ENCODE measurements at places on chromosomes 5 and 9. TPM values are rescaled to one million over a fixed set of nuclear protein-coding genes. Genes with fewer than 3 reads are reported as not detected.

The NUTM2G gene
- not detected for total RNA-seq

DNA sequence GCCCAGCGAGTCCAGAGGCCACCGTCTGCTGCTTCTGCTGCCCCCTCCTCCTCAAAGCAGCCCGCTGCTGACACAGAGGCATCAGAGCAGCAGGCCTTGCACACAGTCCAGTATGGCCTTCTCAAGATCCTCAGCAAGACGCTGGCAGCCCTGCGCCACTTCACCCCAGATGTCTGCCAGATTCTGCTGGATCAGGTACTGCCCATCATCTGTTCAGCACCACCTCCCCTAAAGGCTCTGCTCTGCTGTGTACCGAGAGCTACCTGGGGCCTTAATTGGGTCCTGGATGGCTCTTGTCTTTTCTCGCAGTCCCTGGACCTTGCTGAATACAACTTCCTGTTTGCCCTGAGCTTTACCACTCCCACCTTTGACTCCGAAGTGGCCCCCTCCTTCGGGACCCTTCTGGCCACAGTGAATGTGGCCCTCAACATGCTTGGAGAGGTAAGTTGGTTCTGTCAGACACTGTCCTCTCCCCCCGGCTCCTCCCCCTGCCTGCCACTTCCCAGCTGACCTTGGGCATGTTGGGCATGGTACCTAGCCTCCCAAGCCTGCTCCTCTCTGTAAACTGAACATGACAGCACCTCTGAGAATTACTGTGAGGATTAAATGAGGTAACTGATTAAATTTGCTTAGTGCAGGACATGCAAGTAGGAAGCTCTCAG, 22.7 kb downstream of the SH3GLB2 start:
- no peak for DNase-seq

The LECT2 gene
- not detected for total RNA-seq

- no peak for DNase-seq
Measured at GRCh38 chr9:19162026-19162366, 34.7 kb upstream of the PLIN2 start.

The ROR2 gene
- 0.43 TPM for total RNA-seq

The HAVCR1 gene
- total RNA-seq, result 2.2 TPM

The NFX1 gene
- 37.2 TPM for total RNA-seq

GRCh38 chr5:141897425-141897824, 19.2 kb upstream of the PCDH1 start:
- DNase-seq, result no peak

The PRR7 gene
- 13.6 TPM for total RNA-seq

GRCh38 chr9:134723491-134724190, 82.0 kb downstream of the COL5A1 start:
- DNase-seq, result no peak

DNA sequence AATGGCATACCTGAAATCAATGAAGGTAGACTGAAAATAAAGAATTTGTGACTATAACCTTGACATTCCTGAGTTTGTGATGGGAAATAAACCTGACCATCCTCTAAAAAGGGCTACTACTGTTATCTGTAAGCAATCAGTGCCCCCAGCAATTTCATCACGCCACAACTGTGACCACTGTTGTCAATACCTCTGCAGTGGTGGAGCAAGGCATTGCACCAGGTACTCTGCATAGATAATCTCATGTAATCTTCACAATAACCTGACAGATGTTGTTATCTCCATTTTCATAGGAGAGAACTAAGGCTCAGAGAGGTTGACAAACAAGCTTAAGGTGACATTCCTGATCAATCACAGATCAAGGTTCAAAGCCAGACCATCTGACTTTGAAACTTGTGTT, 38.5 kb upstream of the FRRS1L start:
- no peak for DNase-seq

DNA sequence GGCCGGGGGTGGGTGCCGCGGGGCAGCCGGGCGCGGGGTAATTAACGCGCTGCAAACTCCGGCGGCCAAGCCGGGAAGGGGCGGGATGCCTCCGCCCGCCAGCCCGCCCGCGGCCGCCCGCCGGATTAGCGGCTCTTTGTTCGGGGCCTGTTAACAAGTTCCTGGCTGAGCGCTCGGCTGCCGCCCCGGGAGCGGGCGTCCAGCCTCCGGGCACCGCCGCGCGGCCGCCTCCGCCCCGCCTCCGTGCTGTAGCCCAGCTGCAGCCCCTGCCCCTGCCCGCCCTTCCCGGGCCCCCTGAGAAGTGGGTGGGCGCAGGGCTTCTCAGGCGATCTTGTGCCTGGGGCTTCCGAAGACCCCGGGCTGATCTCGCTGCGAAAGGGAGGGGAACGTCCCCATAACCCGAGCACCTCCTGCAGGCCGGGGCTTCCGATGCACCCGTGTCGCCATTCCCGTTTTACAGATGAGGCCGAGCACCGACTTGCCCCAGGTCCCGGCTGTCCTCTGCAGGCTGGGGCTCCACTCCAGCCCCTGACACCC, 7.5 kb downstream of the UNC5A start:
- DNase-seq, result no peak

DNA sequence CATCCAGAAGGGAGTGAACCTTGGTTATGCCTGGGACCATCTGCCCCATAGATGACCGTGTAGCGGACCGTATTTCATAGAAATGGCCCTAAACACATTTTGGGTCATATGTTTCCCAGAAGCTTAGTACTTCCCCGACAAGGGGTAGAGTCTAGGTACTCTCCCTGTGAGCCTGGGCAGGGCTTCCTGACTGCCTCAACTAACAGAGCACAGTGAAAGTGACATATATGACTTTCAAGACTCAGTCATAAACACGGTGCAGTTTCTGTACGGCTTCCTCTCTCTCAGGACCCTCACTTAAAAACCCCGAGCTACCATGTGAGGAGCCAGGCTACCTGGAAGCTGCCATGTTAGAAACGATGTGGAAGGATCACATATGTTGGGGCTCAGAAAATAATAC, 20.9 kb downstream of the C9orf57 start:
- no peak for DNase-seq

GRCh38 chr9:126519660-126520420, 93.9 kb upstream of the LMX1B start:
- no peak for DNase-seq

DNA sequence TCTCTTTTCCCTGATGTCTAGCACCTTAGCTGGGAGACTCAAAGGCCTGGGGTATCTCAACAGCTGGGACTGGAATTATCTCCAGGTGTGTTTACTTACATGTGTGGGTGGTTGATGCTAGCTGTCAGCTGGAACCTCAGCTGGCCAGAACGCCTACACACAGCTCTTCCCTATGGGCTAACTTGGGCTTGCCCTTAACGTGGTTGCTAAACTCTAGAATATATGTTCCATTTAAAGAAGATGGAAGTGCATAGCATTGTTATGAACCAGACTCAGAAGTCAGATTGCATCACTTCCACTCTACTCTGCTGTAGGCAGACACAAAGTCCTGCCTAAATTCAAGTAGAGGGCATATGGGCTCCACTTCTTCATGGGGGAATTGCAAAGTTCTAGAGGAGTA, 29.3 kb downstream of the SGCD start:
- no peak for DNase-seq

DNA sequence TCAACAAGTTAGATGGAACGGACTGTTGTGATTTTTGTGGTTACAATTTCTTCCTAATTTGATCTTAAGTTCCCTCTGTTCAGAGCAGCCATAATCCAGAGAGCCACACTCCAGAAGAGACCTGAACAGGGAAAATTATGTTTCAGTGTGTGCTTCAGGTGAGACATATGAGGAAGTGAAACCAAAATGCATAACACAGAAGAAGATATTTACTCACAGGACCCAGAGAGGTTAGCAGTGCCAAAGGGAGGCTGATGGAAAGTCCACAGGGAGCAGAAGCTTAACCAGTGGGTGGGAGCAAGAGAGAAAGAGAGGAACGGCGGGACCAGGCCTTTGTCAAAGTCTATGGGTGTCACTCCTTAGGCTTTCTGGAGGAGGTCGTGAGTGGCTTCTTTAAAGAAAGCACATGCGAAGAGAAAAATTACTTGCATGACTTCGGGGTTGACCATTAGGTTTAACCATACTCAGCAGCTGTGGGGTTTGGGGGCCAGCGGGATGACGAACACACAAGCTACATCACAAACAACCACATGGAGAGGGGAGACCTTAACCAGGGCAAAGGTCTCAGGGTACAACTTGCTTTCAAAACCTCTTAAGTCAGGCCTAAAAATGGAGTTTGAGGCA, 141.4 kb downstream of the MED10 start:
- no peak for DNase-seq

The TMEM252 gene
- total RNA-seq, result not detected

DNA sequence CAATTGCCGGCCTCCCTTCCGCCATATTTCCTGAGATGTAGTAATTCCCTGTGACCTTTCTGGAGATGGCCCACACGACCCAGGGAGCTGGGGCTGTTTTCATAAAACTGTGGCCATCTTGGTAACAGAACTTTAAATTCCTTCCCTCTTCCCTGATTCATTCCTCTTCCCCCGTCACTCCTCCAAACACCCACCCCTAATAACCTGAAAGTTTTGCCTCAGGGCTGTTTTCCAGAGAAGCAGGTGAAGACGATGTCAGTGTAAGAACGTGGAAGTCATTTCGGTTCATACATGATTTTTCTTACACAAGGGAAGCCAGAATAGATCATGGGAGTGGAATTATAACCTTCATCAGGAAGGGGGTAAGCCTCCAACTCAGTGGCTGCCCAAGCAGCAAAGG, 40.6 kb upstream of the ANKH start:
- no peak for DNase-seq

All from activated CD4-positive, alpha-beta T cell treated with anti-CD3 and anti-CD28 coated beads, Interleukin-2, amount 10 ng/mL, durations not matched to agents 24 days and 14 days (primary cell).